Activated CD4-positive, alpha-beta T cell treated with anti-CD3 and anti-CD28 coated beads for 24 hours (primary cell): ENCODE measurements at places on chromosomes 4 and X.

DNA sequence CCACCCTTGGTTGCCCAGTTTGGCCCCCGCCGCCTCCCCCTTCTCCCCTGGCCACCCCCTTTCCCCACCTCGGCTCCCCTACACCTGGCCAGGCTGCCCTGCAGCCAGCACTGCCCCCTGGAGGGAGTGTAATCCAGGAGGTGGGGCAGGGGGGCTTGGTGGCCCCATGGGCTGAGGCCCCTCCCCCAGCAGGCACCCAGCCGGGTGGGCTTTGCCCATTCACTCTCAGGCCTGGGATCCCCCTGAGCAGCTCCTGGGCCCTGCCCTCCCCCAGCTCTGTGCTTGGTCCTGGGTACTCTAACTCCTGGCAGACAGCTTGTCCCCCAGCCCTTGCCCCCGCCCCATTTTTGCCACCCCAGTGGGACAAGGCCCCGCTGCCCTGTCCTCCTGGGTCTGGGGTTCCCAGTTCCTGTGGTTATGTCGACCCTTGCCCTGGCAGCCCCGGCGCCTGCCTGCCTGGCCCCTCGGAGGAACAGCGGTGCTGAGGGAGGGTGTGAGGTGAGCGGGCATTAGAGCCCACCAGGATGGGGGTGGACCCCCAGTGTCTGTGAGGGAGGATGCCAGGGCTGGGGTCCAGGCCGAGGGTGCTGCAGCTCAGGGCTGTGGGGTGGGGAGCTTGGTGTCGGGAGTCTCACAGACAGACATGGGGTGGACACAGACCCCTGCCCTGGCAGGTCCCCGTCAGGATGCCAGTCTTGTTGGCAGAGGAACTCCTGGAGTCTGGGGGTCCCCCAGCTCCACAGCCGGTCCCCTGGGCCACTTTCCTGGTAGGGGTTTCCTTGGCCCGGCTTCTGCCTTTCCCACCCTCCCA, 10.2 kb downstream of the NAT8L start:
- no peak for DNase-seq

- no peak for DNase-seq
Observed at GRCh38 chr4:89759426-89759825, 77.5 kb downstream of the SNCA start.

DNA sequence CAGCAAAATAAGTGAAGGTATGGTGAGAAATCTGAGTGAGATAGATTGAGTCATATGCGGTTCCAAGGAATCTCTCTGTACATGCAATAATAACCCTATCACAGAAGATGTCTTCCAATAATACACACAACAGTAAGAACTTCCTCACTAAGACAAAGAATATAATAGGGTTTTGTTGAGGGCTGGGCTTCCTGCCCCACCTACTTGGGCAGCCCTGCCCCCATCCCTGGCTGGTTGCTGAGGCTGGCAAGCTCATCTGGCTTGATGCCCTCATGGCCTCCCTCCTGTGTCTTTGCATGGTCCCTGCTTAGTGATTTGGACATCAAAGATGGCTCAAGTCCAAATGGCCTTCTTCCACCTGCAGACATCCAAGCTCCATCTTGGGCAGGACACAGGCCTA, 2.7 kb downstream of the GEMIN8 start:
- DNase-seq, result no peak

DNA sequence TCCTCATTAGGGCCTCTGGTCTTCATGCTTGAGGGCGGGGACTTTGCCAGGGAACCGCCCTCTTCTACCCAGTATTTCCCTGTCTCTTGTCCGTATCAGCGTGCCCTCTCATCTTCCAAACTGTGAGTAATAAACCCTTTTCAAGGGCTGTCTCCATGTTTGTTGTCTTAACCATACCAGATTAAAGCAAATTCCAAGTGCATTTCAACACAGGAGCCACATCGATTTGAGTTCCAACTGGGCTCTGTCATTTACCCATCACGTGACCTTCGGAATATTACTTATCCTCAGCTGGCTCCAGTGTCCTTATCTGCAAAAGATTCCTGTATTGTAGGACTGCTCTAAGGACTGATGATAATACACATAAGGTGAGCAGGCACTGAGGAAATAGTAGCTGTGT, 6.4 kb upstream of the PHEX start:
- DNase-seq, result no peak

- no peak for DNase-seq
Observed at GRCh38 chrX:130110379-130111219, at the start of gene ELF4. Gene ELF4, minus strand, starts transcription at chrX:130110497. Its CDS starts 29,167 bp downstream, at chrX:130081330.

DNA sequence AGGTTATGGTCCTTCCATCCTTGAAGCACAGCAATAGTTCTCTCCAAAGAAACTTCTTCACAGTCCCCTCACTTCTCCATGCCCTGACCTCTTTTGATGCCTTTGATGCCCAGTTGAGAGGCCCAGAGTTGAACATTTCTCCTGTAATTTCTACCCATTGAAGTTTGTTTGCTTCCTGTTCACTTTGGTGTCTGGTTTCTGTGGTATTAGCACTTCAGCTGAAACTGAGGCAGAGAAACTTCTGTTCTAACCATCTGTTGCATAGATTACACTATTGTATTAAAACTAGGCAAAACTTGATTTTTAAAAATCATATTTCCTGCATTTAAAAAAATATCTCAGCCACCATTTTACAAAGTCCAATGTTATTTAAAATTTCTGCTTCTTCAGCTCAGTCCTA, 89.8 kb upstream of the ADGRG2 start:
- DNase-seq, result no peak

GRCh38 chr4:87863486-87863885, 30.7 kb downstream of the MEPE start:
- DNase-seq, result no peak

DNA sequence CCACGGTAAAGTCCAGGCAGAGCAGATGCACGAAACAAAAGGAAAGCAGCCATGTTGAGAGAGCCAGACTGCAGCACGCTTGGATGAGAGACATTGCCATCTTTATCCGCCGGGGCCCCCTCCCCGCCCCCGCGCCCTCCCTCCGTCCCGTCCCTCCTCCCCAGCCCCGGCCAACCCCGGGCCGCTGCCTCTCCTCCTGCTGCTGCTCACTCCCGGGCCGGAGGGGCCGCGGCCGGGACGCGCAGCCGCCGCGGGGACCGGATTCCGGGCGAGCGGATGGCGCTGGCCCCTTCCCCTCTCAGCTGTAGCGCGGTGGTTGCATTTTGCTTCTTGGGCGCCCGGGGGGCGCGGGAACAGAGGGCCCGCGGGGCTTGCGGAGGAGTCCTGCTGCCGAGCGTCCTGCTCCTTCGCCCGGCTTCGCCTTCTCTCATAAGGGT, 542 bp downstream of the RNF150 start:
- DNase-seq, result no peak

- DNase-seq, result no peak
Observed at GRCh38 chrX:72461766-72462165, 110.9 kb downstream of the HDAC8 start.

GRCh38 chrX:68146054-68146453, 287.2 kb downstream of the OPHN1 start:
- DNase-seq, result no peak

DNA sequence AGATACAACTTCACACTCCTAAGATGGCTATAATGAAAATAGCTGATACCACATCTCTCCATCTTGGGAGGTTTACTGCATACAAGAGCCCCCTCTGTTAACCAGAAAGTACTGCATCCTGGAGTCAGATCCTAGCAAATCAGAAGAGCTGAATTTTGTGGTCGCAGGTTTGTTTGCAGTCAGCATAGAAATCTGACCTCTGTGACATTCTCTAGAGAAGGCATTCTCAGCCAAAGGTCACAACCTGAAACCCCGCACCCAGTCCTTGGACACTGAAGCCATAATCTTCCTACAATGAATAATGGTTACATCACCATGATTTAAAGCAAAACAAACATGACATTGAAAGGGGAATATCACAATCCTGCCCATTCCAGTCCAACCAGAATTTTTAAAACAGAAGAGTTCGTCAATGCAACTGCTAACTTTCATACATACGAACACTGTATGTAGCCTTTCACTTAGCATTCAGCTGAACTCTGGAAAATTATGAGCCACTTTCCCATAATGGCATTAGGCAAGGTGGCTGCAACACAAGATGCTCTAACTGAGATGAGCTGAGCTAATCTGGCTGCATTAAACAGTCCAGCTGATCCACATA, 17.6 kb downstream of the HS6ST2 start:
- no peak for DNase-seq

DNA sequence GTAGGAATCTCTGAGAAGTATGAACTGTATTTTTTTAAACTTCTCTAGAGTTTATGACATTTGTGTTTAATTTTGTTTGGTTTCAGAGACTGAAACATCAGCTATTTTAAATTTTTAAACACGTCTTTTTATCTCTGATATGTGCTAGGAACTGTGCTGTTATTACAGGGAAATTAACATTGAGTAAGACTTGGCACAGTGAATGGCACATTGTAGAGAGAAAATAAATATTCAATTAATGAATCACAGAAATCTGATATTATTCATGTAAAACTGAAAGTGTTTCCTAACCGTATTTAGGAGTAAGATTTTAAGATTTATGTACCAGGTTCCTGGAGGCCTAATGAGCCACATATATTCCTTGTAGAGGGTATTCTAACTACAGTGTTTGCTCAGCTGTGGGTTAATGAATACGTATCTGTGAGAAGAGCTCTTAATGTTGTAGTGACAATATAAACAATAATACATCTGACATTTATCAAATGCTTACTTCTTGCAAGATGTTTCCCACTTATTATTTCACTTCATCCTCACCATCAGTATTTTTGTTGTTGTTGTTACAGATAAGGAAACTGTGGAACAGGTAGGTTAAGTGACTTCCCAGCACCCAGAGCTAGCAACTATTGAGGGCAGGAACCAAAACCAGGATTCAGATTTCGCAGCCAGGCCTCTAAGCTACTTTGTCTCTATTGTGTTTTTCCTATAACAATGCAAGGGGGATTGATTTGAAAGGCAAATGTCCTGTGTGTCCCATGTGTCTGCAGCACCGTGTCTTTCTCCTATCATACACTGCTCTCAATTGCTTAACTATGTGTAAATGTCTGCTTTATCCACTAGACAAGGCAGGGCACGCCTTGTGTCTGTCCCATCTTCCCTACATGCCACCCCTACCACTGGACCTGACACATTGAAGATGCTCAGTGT, 121.1 kb upstream of the FAM9C start:
- DNase-seq, result no peak

DNA sequence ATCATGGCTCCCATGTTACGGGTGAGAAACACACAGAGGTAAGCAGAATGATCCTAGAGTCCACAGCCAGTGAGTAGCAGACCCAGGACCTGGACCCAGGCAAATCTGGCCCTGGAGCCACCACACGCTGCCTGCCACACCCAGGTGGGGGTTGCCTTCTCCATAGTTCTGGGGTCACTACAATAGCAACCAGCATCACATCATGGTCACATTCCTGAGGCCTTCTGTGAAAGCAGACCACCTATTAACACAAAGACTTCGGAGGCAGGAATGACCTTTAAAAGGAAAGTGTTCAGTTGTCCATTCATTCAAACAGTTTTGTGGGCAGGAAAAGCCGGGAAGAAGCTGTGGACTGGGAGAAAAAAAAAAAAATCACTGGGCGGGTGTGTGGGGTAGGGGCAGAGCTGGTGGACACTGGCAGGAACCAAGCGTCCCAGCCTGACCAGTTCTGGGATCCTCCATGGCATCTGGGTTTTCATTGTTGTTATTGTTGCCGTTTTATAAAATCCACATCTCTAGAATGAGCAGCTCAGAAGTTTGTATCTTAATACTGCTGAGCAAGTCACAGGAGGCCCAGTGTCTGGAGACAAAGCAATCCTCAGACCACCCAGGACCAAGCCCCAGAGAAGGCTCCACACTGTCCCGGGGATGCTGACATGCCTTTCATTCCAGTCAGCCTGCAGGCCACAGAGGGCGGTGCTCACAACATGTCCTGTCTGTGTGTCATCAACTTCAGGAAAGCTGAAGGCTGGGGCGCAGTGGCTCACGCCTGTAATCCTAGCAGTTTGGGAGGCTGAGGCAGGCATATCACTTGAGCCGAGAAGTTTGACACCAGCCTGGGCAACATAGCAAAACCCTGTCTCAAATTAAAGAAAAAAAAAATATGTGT, 67.0 kb downstream of the SEL1L3 start:
- no peak for DNase-seq

GRCh38 chr4:22192084-22192511, 243.5 kb upstream of the KCNIP4 start:
- DNase-seq, result no peak

- DNase-seq, result no peak
Observed at GRCh38 chrX:108223585-108223984, 132.0 kb downstream of the ATG4A start.
